ENCODE measurements at places on chromosomes 7 and 10.

GRCh38 chr10:100371482-100372027 lies 24.5 kb downstream of the SCD start:
- no peak for DNase-seq

- DNase-seq = no peak
Measured at GRCh38 chr7:46752881-46753366, 829.0 kb downstream of the TNS3 start.

GRCh38 chr10:61830072-61830845 lies 71.2 kb upstream of the ARID5B start:
- DNase-seq = no peak

- DNase-seq = peak; percentile 14
Measured at GRCh38 chr10:18313140-18313530, 172.9 kb downstream of the CACNB2 start.

GRCh38 chr7:26061678-26062603 lies 90.1 kb upstream of the NFE2L3 start:
- DNase-seq = peak; percentile 71

GRCh38 chr10:103523683-103524082 lies 30.2 kb downstream of the NEURL1 start:
- DNase-seq = no peak

GRCh38 chr10:124158592-124158991 lies 65.2 kb upstream of the CHST15 start:
- no peak for DNase-seq

DNA sequence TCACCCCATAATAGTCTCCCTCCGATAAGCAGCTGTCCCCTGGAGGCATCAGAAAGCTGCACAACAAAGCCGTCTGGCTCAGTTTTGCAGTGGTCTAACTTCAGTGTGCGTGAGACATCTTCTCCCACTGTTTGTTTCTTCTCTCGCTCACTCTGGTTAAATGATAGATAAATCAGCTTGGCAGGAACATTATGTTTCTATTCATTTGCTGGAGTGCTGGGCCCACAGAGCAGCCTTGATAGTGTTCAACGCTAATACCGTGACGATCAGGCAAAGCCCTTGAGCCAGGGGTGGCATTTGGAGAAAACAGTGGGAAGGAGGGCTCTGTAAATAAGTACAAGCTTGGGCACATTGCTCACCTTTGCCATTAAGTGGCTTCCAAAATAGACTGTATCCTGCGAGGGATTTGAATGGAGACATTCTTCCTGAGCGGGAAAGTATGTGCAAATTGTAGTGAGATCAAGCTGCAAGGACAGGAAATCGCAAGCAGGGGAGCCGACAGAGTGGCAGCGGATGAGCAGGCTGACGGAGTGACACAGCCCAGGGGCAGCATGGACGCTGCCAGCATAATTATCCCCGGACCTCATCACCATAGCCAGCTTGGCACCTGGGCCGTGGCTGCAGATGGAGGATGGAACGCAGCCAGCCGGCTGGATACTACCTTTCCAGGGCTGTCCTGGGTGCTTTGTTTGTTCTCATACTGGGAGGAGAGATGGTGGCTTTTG lies 256.8 kb upstream of the FZD8 start:
- peak; percentile 42 for DNase-seq

DNA sequence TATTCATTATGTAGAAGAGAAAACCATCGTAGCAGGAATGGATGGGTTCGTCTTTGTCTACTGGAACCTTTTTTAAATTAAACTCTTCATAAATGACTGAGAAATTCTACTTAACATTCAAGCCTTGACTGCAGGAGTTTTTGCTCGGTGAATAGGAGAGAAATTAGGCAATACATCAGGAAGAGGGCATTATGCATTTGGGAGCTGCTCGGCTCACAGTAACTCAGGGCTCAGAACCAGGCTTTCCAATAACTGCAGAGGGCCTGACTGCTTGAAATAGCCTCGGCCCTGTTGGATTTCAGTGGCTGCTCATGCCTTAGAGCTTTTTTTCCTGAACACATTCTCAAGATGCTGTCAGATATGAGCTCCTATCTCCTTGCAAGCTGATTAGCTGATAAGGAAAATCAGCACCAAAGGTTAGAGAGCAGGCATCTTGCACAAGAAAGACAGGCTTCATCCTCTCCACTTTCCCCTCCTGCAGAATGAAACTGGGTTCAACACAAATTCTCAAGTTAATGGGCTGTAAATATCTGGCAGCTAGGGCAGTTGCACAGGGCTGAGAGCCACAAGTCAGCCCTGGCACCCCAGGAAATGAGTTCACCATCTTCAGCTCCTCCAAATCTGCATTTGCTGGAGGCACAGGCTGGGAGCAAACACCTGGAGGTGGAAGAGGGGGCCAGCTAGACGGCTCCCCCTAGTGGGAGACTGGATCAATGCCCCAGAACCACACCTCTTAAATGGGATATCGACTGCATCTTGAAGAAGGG lies 24.3 kb downstream of the TECTB start:
- peak; percentile 59 for DNase-seq

DNA sequence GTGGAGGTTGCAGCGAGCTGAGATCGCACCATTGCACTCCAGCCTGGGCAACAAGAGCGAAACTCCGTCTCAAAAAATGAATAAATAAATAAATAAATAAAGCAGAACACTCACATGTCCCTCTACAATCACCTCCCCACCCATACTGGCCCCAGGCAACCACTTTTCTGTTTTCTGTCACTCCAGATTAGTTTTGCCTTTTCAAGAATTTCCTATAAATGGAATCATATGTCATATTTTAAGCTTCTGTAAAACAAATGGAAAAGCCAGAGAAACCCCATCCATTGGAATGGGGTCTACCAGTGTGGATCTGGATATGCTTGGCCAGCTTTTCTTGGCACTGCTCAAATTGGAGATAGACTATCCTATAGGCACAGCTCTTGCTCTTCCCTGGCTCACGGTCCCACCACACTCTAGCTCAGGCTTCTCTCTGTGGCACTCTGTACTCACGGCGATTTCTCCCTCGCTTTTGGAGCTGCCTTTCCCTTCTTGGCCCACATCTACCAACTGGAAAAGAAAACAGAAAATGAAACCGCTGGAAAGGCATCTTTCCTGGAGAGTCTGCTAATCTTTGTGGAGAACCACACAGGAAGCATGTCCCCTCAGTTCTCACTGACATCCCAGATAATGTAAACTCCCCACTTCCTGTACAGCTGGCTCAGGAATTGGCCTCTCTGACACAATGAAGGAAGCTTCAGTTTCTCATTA lies 210.1 kb downstream of the JCAD start:
- no peak for DNase-seq

GRCh38 chr7:135204876-135205275 lies 6.5 kb downstream of the WDR91 start:
- DNase-seq = no peak

GRCh38 chr7:134669845-134670373 lies 23.3 kb downstream of the BPGM start:
- peak; percentile 57 for DNase-seq

- no peak for DNase-seq
Measured at GRCh38 chr10:31083765-31084184, 52.1 kb upstream of the ZNF438 start.

DNA sequence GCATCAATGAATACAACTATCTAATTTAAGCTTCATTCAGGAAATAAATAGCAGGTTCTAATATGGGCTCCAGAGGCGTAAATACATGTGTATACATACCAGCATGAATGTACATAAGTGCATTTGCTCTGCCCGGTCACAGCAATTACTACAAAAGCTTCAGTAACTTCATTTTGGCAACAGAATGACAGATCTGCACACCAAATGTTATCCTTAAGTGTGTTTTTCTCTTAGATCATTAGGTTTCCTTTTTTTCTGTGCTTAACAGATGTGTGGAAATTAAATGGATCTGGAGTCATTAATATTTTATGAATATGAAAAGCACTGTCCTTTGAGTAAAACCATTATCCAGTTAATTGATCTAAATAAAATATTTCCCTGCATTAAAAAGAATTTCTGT lies 159.0 kb upstream of the MEOX2 start:
- DNase-seq = no peak

GRCh38 chr10:22047812-22048211 lies 44.3 kb upstream of the DNAJC1 start:
- no peak for DNase-seq

- peak; percentile 40 for DNase-seq
Measured at GRCh38 chr7:33109758-33110238, 594 bp upstream of the RP9 start.

- no peak for DNase-seq
Measured at GRCh38 chr7:64045301-64046040, at the start of gene ZNF727. Gene ZNF727, plus strand, starts transcription at chr7:64045434. Its CDS starts 188 bp downstream, at chr7:64045622.

- no peak for DNase-seq
Measured at GRCh38 chr10:72764151-72764550, 72.2 kb downstream of the MCU start.

DNA sequence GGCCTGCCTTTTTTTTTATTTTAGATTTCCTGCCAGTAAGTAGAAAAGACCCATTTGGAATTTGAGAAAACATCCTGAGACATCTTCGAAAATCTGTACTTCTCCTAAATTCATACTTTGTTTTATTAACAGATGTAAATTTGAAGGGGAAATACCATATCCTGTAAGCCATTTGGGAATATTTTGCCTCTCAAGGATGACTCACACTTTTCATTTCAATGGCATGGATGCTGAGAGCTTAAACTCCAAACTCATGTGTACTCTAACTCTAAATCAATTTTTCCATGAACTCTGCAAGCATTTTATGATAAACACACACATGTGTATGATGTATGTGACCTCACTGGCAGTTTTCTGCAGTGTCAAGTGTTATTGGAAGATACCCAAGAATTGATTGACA lies 89.0 kb downstream of the SEMA3A start:
- no peak for DNase-seq

DNA sequence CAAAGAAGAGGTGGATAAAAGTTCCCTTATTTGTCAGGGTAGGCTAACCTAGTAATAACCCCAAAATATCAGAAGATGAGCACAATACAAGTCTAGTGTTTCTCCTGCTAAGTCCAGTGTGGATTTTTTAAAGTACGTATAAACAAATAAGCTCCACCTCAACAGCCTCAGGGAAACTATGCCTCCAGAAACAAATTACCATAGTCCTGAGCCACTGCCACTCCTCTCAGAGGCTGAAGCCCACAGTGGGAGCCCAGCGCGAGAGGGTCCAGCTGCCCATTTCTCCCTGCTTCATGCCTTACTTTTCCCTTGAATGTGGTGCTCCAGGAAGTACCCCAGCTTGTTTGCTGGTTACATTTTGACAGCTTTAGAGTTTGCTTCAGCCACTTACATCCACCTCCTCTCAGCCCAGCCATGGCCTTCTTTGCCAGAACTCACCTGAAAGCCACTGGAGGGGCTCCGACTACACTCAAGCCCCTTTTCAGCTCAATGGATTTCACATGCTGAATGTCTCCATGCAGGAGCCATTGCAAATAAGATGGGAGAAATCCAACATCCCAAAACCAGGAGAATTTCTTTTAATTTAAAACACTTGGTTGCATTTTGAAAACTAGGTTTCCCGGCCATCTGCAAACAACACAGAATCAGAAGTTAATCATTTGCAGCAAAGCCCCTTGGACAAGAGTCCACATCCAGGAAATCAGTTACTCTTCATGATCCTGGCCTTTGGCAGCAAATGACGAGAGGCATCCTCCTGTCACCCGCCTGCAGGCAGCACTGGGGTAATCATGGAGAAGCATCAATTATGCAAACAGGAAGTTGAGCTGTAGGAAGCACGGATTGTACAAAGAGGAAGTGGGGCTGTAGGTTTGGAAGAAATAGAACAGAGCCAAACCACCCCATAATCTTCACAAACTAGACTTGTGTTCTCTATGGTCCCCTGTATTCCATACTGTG lies 138.1 kb downstream of the HERPUD2 start:
- DNase-seq = no peak

- DNase-seq = no peak
Measured at GRCh38 chr7:55303220-55303619, 61.9 kb upstream of the LANCL2 start.

DNA sequence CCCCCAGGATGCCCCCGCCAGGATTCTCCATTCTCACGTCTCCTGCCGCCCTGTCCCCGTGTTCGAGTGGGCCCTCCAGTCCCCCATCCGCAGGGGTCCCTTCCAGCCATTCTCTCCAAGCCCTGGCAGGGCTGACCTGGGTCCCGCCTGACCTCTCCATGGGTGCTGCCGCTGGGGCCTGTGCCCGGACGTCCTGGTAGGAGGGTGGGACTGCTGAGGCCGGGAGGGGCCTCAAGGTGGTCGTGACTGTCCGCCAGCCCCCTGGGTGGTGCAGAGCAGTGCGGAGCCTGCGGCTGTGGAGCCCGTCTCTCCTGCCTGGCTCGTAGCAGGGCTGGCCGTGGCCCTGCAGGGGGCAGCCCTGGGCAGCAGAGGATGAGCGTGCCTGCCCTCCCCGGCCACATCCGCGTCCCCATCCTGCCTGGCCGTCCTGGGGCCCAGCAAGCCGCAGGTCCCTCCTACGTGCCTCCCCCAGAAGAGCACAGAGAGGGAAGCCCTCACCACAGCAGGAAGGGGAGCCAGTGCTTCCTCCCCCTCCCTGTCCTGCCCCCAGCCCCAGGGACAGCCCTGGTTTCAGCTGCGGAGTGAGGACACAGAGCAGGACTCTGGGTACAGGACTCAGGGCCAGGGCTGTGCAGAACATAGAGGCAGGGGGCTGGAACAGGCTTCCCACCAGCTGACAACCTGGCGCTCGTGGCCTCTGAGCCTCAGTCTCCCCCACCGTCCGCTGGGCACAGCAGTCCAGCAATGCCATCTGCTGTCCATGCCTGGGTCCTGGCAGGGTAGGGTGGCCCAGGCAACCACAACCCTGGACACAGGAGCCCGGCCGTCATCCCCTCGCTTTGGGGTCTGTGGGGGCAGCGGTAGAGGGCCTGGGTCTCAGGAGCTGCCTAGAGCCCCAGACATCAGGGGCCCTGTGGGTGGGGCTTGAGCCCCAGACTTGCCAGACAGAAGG lies 1.5 kb upstream of the GRIFIN start:
- DNase-seq = peak; percentile 51

GRCh38 chr10:12777840-12778585 lies 223.5 kb downstream of the CCDC3 start:
- DNase-seq = peak; percentile 67

GRCh38 chr7:152568972-152569371 lies 107.0 kb downstream of the XRCC2 start:
- DNase-seq = no peak

DNA sequence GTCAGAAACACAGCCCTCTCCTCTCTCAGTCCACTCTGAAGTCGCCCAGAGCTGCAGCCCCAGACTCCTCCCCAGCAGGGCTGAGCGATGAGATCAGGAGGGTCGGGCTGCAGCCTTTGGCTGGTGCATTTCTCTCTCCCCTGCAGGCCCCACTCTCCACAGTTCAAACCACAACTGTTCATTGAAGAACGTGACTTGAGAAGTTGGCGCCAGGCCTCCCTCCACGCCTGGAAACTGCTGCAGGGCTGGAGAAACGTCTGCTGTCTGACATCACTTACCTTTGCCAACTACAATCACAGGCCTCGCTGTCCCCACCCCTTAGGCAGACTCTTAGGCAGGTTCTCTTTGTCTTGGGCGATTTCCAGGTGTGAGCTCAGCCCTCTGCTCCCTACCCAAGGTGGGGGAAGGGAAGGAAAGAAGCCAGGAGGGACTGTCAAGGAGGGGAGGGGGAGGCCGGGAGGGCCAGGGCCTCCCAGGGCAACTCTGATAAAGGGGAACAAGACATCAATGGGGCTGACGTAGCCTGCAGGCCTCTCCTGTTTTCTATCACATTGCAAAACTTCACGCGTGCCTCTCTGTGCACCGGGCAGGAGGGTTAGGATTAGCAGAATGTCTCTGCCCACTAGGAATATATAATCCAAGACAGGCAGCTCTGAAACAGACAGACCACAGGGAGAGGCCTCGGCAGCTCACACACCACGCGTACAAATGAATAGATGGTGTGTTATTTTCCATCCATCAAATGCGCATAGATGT lies 32.7 kb downstream of the CALML5 start:
- DNase-seq = peak; percentile 30

GRCh38 chr10:96588616-96589419 lies 2.0 kb upstream of the TM9SF3 start:
- DNase-seq = peak; percentile 10
